A549 treated with AZD2906 at 1 μM for 4 hours (cell line): ENCODE measurements at places on chromosomes 4 and X. TPM values are rescaled to one million over a fixed set of nuclear protein-coding genes. Genes with fewer than 3 reads are reported as not detected.

SMIM10L2A gene
- total RNA-seq: 0.13 to 0.16 TPM (median 0.15 TPM) in 5 replicates

KCND1 gene
- total RNA-seq: 0.65 to 1.2 TPM (median 1.1 TPM) in 5 replicates

NDST3 gene
- not detected in 5 replicates for total RNA-seq

TMPRSS11F gene
- total RNA-seq: not detected in 5 replicates

PCSK1N gene
- total RNA-seq: 18.0 to 55.7 TPM (median 48.7 TPM) in 5 replicates

MUC7 gene
- not detected in 5 replicates for total RNA-seq

FGFR3 gene
- total RNA-seq: 1.2 to 2.7 TPM (median 2.1 TPM) in 5 replicates

SHISA3 gene
- total RNA-seq: 0.05 to 0.08 TPM (median 0.07 TPM) in 3 of 5 replicates, not detected in the others

CTAG2 gene
- total RNA-seq: not detected in 5 replicates

RPL9 gene
- total RNA-seq: 815 to 1,736 TPM (median 853 TPM) in 5 replicates

LONRF3 gene
- total RNA-seq: 2.6 to 3.3 TPM (median 3.1 TPM) in 5 replicates

RCHY1 gene
- total RNA-seq: 13.9 to 20.0 TPM (median 15.8 TPM) in 5 replicates

STIM2 gene
- 9.9 to 13.1 TPM (median 10.4 TPM) in 5 replicates for total RNA-seq

SSX4B gene
- not detected in 5 replicates for total RNA-seq

ZCCHC4 gene
- total RNA-seq: 3.6 to 4.9 TPM (median 4.1 TPM) in 5 replicates

LIMCH1 gene
- total RNA-seq: 35.7 to 54.6 TPM (median 47.2 TPM) in 5 replicates

FAM149A gene
- total RNA-seq: 1.2 to 1.8 TPM (median 1.4 TPM) in 5 replicates

RAPGEF2 gene
- total RNA-seq: 9.1 to 16.3 TPM (median 12.7 TPM) in 5 replicates

CFAP299 gene
- 0.15 TPM in 1 of 5 replicates, not detected in the others for total RNA-seq

SYP gene
- 2.2 to 3.2 TPM (median 2.7 TPM) in 5 replicates for total RNA-seq

PPEF2 gene
- not detected in 5 replicates for total RNA-seq

FRG1 gene
- total RNA-seq: 34.7 to 42.2 TPM (median 36.9 TPM) in 5 replicates

RAB40AL gene
- 0.11 to 0.18 TPM (median 0.13 TPM) in 5 replicates for total RNA-seq

RNF150 gene
- total RNA-seq: 0.18 to 0.52 TPM (median 0.32 TPM) in 5 replicates

SLC25A43 gene
- 26.3 to 32.1 TPM (median 29.8 TPM) in 5 replicates for total RNA-seq

CT45A2 gene
- not detected in 5 replicates for total RNA-seq

CPXCR1 gene
- not detected in 5 replicates for total RNA-seq

VSIG4 gene
- not detected in 5 replicates for total RNA-seq

GTPBP6 gene
- 36.1 to 54.8 TPM (median 51.4 TPM) in 5 replicates for total RNA-seq

HPF1 gene
- total RNA-seq: 14.6 to 20.4 TPM (median 15.2 TPM) in 5 replicates

PDE5A gene
- total RNA-seq: 0.29 to 0.62 TPM (median 0.30 TPM) in 5 replicates

AFAP1 gene
- total RNA-seq: 15.5 to 21.1 TPM (median 17.9 TPM) in 5 replicates
